Omental fat pad (tissue), 4 donors: ENCODE measurements at places on chromosomes 6 and 20. TPM values are rescaled to one million over a fixed set of nuclear protein-coding genes. Genes with fewer than 3 reads are reported as not detected.

TRIM40 gene
- total RNA-seq, result not detected

GJA1 gene
- 339 TPM for total RNA-seq

C20orf96 gene
- 1.4 TPM for total RNA-seq

MOG gene
- not detected for total RNA-seq

RHAG gene
- not detected for total RNA-seq

CCN6 gene
- total RNA-seq, result 0.56 TPM

CD24 gene
- 0.37 TPM for total RNA-seq

MYBL2 gene
- not detected for total RNA-seq

HTR1E gene
- total RNA-seq, result not detected

FOXF2 gene
- total RNA-seq, result 1.1 TPM

PBOV1 gene
- total RNA-seq, result not detected

OPRM1 gene
- total RNA-seq, result not detected

PYGB gene
- 94.6 TPM for total RNA-seq

PHIP gene
- total RNA-seq, result 22.0 TPM

THEMIS gene
- 1.7 TPM for total RNA-seq

TP53INP2 gene
- total RNA-seq, result 12.8 TPM

SLC17A3 gene
- total RNA-seq, result not detected
